Placental pericyte (primary cell): ENCODE measurements at places on chromosomes 13 and 19. TPM values are rescaled to one million over a fixed set of nuclear protein-coding genes. Genes with fewer than 3 reads are reported as not detected.

The LRRC63 gene
- not detected in 2 replicates for total RNA-seq

The PVR gene
- 95.6 and 162 TPM in 2 replicates for total RNA-seq

The CEACAM8 gene
- total RNA-seq: not detected in 2 replicates

The DENND1C gene
- total RNA-seq: not detected in 2 replicates

The PSG1 gene
- total RNA-seq: 0.43 and 0.44 TPM in 2 replicates

The ANKRD24 gene
- total RNA-seq: 0.14 and 0.66 TPM in 2 replicates

The MCEMP1 gene
- not detected in 2 replicates for total RNA-seq

The GPC6 gene
- total RNA-seq: 14.2 and 16.5 TPM in 2 replicates

The PRR19 gene
- total RNA-seq: 0.22 and 0.86 TPM in 2 replicates

The ZNF492 gene
- total RNA-seq: 0.57 TPM in 1 of 2 replicates, not detected in the other

The LENG9 gene
- total RNA-seq: 5.4 and 6.1 TPM in 2 replicates

The DHDH gene
- total RNA-seq: 0.44 TPM in 1 of 2 replicates, not detected in the other

The OR7A5 gene
- not detected in 2 replicates for total RNA-seq

The TIMM50 gene
- 43.1 and 65.0 TPM in 2 replicates for total RNA-seq

The NRTN gene
- total RNA-seq: 0.22 TPM in 1 of 2 replicates, not detected in the other

The SPATA13 gene
- total RNA-seq: 19.5 and 24.1 TPM in 2 replicates

The TINCR gene
- 0.22 and 0.57 TPM in 2 replicates for total RNA-seq

The CILP2 gene
- 0.14 and 0.22 TPM in 2 replicates for total RNA-seq

The RFXAP gene
- 1.5 and 2.3 TPM in 2 replicates for total RNA-seq

The CCDC8 gene
- total RNA-seq: 14.9 and 18.2 TPM in 2 replicates

The PLEKHF1 gene
- 11.6 and 28.2 TPM in 2 replicates for total RNA-seq

The S1PR4 gene
- total RNA-seq: not detected in 2 replicates

The SMIM7 gene
- total RNA-seq: 63.4 and 68.9 TPM in 2 replicates

The SSC5D gene
- total RNA-seq: 3.1 and 24.2 TPM in 2 replicates

The CD209 gene
- 0.14 TPM in 1 of 2 replicates, not detected in the other for total RNA-seq

The INSL3 gene
- total RNA-seq: not detected in 2 replicates

The RNF17 gene
- total RNA-seq: 0.88 TPM in 1 of 2 replicates, not detected in the other

The GRK1 gene
- total RNA-seq: under 0.01 TPM in 1 of 2 replicates, not detected in the other

The CCDC159 gene
- 4.7 and 12.5 TPM in 2 replicates for total RNA-seq

The HAUS8 gene
- 1.3 and 8.6 TPM in 2 replicates for total RNA-seq

The ZNF563 gene
- 0.22 and 0.43 TPM in 2 replicates for total RNA-seq

The NLRP9 gene
- total RNA-seq: not detected in 2 replicates

The SGCG gene
- 2.1 and 3.3 TPM in 2 replicates for total RNA-seq

The MAG gene
- 0.43 TPM in 1 of 2 replicates, not detected in the other for total RNA-seq

The DPY19L3 gene
- 27.4 and 42.9 TPM in 2 replicates for total RNA-seq

The PNMA8A gene
- 2.2 and 13.3 TPM in 2 replicates for total RNA-seq

The USHBP1 gene
- 0.14 TPM in 1 of 2 replicates, not detected in the other for total RNA-seq

The ZNF507 gene
- total RNA-seq: 13.8 and 14.6 TPM in 2 replicates
